Effector memory CD8-positive, alpha-beta T cell (primary cell): ENCODE measurements at places on chromosomes 16 and 17.

GRCh38 chr17:74807441-74807840 is 31.3 kb upstream of the NAT9 start:
- DNase-seq, result no peak

GRCh38 chr17:20991276-20992037 is 51.4 kb downstream of the USP22 start:
- DNase-seq, result no peak

DNA sequence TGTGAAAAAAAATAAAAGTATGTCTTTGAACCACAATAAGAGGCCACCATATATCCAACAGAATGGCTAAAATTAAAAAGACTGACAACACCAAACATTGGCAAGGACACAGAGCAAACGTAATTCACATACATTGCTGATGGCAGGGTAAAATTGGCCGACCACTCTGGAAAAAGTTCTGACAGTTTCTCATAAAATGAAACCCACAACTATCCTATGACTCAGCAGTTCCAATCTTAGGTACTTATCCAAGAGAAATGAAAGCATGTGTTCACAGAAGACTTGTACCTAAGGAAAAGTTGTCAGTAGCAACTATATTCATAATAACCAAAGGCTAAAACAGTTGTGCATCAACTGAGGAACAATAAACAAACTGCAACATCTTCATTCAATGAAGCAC is 357.3 kb upstream of the XYLT1 start:
- no peak for DNase-seq

GRCh38 chr17:70420861-70421445 is 251.6 kb downstream of the KCNJ2 start:
- no peak for DNase-seq

DNA sequence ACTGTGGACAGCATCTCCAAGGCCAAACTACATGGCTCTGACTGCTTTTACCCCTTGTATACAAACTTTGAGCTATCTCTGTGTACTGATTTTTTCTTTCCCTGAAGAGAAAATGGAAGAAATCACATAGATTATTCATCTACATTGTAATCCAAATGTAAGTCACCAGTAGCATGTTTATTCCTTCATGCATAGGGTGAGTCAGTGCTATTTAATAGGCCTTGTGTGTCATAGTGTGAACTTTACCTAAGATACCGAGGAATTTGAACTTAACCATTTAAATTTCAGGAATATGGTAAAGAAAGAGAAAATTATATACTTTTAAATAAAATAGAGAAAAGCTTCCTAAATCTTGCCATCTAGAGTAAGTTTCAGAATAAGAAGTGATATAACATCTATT is 16.5 kb downstream of the PHKB start:
- no peak for DNase-seq

GRCh38 chr16:5054876-5055865 is 10.6 kb downstream of the C16orf89 start:
- no peak for DNase-seq

- no peak for DNase-seq
Measured at GRCh38 chr16:58036943-58037342, 11.4 kb downstream of the MMP15 start.
